Neural progenitor cell (in vitro differentiated cells): ENCODE measurements at places on chromosomes 3 and 15.
A peak's percentile ranks its signal among the peaks of the same experiment; 100 is the strongest.

- DNase-seq, result no peak
Observed at GRCh38 chr3:128338536-128339330, 128.0 kb downstream of the DNAJB8 start.

- DNase-seq, result peak; percentile 71
Observed at GRCh38 chr15:77819048-77819850, 186.5 kb upstream of the LINGO1 start.

GRCh38 chr3:106191211-106191610 is 322.4 kb upstream of the CBLB start:
- DNase-seq, result no peak

- DNase-seq, result no peak
Observed at GRCh38 chr15:68345481-68345880, 67.9 kb downstream of the FEM1B start.

GRCh38 chr15:60648928-60649679 is 170.2 kb upstream of the ICE2 start:
- no peak for DNase-seq

DNA sequence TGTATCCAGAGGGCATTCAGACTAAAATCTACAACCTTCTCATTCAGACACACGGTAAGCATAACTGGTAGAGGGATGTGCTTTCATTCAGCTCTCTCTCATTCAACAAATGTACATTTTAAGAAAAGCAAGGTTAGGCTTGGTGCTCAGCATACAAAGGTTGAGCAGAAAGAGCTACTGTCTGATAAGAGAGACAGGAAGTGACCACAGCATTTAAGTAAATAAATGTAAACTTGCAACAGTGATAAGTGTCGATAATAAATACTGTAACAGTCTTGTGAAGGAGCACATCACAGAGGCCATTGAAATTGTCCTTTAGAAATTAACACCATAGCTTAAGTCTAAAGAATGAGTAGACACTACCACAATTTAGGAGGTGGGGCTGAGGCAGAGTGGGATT is 3.4 kb downstream of the CD96 start:
- no peak for DNase-seq

DNA sequence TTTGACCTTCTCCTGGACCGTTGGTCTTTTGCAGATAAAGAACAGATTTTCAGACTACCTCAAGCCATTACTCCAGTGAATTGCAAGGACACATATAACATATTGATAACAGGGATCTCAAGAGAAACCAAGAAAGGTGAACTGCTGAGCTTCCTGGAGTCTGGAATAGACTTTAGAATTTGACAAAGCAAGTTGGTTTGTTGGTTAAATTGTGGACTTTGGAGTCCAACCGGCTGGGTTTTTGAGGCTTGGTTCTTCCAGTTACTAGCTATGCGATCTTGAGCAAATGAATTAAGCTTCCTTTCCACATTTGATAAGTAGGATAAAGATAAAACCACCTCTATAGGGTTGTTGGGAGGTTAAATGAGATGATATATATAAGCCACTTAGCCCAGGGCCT is 233.1 kb downstream of the SHQ1 start:
- no peak for DNase-seq

DNA sequence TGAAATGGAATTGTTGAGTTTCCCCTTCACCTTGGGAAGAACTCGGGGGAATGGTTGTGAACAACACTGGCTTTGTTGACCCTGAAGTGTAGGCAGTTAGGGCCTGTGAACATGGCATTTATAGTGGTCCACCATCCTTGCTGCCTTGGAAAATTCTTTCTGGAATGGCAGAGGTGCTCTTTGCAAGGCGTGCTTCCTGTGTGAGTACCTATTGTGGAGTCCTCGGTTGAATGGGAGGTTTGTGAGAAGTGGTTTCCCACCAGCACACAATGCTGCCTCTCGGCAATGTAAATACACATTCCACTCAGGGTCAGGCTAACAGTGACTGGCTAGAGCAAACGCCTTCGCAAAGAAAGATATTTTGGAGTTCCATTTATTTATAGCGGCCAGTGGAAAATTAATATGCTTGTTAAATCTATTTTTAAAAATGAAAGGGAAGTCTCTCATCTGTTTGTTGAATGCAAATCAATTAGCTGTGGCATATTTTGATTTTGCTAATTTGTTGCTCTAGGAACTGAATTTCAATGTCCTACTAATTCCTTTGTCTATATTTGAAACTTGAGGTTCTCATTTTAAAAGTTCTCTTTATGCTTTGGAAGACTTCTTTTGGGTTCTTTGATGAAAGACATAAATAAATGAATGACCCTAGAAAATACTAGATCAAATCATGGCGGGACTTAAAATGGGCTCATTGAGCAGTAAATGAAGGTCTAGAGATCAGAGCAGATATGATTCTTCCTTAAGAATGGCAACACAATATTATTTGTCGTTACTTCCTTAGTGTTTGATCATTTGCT is 59.5 kb downstream of the FNDC3B start:
- DNase-seq, result peak; percentile 59

DNA sequence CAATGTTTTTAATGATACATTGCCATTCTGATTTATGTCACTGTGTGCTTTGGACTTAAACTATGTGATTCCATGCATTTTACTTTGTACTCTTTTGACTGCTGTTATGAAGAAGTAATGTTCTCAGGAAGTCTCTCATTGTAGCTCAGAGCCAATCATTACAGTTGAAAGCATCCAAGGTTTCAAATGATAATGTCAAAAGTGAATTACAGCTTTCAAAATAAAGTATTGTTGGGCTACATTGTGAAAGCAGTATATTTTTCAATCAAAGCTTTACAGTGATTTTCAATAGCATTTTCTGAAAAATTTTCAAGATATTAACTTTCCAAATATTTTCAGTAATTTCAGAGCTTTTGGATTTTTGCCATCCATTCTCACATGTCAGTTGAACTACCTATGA is 243.6 kb downstream of the ZIC4 start:
- no peak for DNase-seq

GRCh38 chr3:108598375-108598774 is 8.9 kb downstream of the DZIP3 start:
- DNase-seq, result no peak

DNA sequence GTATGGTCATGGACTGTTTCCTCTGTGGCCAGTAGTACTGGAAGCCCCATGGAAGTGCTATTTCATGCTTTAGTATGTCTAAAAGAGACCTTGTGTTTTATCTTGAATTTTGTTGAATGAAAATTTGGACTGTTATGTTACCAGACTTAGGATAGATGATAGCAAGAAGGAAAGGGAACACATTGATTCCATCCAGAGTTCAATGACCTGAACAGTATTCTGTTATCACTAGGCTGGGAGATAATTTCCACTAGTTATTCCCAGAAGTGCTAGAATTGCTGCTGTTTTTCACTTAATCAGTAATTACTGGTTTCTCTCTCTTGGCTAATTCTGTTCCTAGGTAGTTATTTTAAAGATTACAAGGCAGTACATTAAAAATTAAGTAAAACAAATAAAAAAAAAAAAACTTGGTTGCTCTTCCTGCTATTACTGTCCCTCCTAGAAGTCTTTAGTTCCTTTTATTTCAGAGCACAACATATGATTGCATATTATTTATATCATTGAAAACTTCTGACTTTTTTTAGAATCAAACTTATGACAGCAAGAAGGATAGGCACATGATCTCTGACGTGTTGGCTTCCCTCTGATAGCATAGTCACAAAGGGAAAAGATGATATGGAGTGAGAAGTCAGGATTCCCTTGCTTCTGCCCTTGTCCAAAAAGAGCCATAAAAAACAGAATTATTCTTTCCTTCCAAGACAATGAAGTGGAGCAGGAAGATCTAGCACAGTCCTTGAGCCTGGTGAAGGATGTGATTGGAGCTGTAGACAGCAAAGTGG is 72.2 kb downstream of the KLHL25 start:
- no peak for DNase-seq

GRCh38 chr3:24952388-24952787 is 457.7 kb upstream of the THRB start:
- DNase-seq, result peak; percentile 82

GRCh38 chr3:58266577-58266976 is 29.0 kb downstream of the ABHD6 start:
- no peak for DNase-seq

GRCh38 chr3:127711896-127712295 is 39.1 kb downstream of the ABTB1 start:
- DNase-seq, result no peak

DNA sequence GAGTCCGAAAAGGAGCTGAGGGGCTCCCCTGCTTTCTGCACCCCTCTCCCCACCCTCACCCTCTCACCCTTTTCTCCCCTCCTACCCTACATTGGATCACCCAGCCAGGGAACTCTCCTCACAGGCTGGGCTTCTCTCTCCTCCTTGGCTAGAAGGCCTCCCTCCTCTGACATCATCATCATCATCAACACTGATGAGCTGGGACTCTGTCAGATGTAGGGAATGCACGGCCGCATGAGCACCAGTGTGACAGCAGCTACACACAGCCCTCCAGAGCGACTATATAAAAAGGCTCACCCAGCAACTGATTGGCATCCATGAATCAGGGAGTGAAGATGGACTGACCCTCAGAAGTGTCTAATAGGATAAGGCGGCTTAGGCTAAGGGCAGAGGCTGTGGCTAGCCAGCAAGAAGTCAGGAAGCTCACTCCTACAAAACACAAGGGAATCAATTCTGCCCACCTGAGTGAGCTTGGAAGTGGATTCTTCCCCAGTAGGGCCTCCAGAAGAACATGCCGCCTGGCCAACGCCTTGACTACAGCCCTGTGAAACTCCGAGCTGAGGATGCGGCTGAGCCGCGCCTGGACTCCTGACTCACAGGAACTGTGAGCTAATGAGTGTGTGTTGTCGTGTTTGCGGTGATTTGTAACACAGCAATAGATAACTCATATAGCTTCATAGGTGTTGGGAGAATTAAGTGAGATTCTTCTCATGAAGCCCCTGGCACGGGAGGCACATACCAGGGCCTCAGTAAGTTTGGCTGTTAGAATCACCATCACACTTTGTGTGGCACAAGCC is 147.6 kb downstream of the FAM43A start:
- DNase-seq, result no peak

DNA sequence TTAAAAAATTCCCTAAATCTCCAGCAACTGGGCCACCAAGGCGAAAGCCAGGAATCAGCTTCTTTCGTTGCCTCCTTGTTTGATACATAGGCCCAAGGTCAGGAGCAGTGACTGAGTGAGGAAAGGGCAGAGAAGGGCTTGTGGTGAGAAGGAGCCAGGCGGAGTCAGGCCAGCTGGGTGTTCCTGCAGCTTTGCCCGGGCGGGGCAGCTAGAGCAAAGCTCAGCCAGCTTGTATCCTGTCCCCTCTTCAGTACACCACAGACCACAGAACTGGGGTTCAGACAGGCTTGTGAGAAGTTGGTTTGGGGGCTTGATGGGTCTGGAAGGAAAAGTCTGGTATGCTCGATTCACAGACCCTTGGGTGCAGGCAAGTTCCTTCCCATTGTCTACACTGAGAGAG is 52.6 kb downstream of the CCK start:
- DNase-seq, result no peak

DNA sequence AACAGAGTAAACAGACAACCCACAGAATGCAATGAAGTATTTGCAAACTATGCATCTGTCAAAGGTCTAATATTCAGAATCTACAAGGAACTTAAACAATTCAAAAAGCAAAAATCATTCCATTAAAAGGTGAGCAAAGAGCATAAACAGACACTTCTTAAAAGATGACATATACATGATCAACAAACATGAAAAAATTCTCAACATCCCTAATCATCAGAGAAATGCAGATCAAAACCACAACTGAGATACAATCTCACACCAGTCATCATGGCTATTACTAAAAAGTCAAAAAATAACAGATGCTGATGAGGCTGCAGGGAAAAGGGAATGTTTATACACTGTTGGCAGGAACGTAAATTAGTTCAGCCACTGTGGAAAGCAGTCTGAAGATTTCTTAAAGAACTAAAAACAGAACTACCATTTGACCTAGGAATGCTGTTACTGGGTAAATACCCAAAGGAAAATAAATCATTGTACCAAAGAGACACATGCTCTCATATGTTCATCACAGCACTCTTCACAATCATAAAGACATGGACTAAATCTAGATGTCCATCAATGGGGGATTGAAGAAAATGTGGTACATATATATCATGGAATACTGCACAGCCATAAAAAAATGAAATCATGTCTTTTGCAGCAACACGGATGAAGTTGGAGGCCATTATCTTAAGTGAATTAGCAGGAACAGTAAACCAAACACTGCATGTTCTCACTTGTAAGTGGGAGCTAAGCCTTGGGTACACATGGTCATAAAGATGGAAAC is 393.3 kb upstream of the CBLB start:
- DNase-seq, result no peak
